Right ventricle myocardium superior (tissue), 1 donor: ENCODE measurements at places on chromosomes 4 and X. TPM values are rescaled to one million over a fixed set of nuclear protein-coding genes. Genes with fewer than 3 reads are reported as not detected.

CXCL3 gene
- total RNA-seq, result 0.75 TPM

GAGE1 gene
- not detected for total RNA-seq

GRCh38 chrX:80246271-80246670 is 174.0 kb upstream of the TENT5D start:
- DNase-seq, result no peak

ENAM gene
- 3.8 TPM for total RNA-seq

- peak; percentile 48 for DNase-seq
Observed at GRCh38 chr4:150781191-150781590, 199.2 kb downstream of the MAB21L2 start.

LRCH2 gene
- 1.0 TPM for total RNA-seq

DNA sequence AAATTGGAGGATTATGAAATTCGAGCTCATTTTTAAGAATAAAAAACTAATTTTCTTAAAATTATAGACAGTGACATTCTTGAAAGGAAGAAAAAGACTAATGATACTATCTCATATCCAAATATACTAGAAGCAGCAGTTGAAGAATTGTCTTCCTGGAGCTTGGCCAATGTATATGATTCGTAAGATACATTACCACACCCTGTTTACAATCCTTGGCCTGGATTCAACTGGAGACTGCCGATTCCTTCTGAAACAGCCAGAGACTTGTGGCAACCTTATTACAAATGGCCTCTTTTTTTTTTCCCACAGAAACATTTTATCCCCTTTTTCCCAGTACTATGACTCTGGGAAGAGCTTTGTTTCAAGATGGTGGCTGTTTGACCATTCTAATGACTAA is 571.2 kb upstream of the FAT1 start:
- no peak for DNase-seq

DNA sequence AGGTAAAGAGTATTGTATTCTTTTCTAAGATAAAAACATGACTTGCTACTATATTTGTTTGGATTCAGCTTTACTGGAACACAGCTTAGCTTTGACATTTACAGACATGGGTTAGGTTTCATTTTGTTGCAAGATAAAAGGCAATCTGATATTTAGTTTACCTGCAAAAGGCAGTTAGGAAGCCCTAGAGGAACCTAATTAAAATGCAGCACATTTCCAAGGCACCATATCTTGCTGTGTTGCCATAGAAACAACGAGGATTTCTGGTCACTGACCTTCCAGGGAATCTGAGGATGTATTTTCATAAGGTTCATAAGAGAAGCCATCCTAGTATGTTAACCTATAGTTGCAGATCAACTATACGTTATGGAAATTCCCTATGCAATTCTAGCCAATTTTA is 116.0 kb downstream of the SNCA start:
- no peak for DNase-seq

GLRA3 gene
- total RNA-seq, result not detected

ZGRF1 gene
- 1.7 TPM for total RNA-seq

SCRG1 gene
- total RNA-seq, result 0.08 TPM

GRCh38 chr4:173699841-173700475 is 169.9 kb upstream of the HAND2 start:
- no peak for DNase-seq

DNA sequence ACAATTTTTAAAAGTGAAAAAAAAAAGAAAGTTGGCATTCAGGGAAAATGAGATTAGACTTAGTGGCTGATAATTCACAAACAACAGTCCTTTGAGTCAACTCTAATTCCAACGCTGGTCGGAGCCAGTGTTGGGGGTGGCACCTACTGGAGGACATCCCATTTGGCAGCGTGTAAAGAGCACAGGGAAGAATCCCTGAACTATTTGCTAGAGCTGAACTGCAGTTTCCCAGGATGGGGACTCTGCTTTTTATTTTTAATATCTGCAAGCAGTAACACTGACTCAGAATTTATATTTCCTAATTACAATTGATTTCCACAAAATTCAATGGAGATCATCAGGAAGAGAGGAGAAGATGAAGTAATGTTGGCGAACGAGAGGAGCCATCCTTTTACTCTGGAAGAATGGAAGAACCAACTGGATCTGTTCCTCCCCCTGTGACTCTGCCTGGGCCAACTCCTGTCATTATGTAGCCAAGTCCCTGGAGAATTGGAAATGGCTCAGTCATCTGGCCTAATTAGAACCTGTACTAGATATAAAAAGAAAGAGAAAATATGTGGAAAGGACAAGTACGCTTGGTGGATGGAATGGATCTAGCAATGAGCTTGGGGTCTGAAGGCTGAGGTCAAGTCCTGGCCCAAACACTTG is 76.7 kb downstream of the IRF2 start:
- no peak for DNase-seq

RPS6KA6 gene
- 0.54 TPM for total RNA-seq

BMP3 gene
- not detected for total RNA-seq

GRCh38 chrX:133307637-133308498 is 89.7 kb upstream of the TFDP3 start:
- DNase-seq, result peak; percentile 68
